ENCODE measurements at places on chromosomes 12 and 14.

GRCh38 chr12:12123036-12123604, 52.4 kb downstream of the BCL2L14 start:
- no peak for DNase-seq

GRCh38 chr12:131733874-131734273, 23.0 kb downstream of the SFSWAP start:
- DNase-seq: no peak

- no peak for DNase-seq
Observed at GRCh38 chr12:13094367-13094766, 9.1 kb downstream of the GSG1 start.

DNA sequence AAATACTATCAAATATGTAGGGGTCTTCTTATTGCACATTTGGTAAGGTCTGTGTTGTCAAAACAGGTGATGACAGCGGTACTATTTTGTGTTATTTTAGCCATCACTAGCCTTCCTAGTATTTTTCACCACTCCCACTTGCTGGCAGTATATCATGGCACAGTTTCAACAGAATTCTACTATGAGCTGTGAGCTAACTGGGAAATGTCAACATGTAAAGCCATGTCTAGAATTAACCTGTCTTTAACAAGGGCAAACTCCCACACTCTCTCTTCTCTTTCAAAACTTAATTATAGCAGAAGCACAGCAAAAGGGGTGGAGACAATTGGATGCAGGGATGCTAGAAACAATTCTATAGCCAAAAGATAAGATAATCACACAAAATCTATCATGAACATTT, 253.4 kb downstream of the PAX9 start:
- no peak for DNase-seq

DNA sequence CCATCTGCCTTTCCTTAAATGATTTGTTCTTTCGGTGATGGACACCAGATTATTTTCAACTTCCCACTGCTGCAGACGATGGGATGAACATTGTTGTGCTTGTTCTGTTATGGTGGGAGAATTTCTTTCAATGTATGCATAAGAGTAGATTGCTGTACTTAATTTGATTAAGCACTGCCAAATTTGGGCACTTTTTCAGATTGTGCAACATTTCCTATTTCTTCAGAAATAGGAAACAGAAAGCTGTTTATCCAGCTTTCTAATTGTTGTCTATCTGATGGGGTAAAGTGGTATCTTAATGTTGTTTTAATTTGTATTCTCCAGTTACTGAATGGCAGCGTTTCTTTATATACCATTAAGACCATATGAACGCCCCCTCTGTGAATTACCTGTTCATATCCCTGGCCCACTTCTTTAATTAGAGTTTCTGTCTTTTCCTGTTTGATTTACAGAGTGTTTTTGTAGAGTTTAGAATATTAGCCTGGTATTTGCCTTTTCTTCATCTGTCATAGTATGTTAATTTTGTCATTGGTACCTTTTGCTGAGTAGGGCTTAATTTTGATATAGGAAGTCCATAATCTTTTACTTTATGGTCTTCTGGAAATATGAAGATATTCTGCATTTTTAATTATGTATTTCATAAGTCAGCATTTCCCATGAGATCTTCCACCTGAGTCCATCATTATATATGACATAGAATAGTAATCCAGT, 59.6 kb downstream of the DIP2B start:
- DNase-seq: no peak

DNA sequence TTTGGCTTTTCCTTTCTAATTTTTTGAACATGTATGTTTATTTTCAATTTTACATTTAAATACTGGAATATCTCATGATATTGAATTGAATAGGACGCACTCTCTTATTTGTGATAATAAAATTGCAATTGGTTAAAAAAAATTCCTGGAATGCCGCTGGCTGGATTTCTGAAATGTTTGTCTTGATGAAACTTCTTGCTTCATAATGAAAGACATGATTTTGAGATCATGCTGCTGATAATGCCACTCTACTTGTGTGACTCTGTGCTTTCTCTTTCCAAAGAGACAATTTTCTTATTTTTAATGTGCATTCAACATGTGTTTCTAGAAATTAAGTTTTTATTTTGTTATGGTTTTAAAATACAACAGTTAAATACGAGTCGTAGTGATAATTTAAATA, 465.7 kb upstream of the FAR2 start:
- DNase-seq: no peak

DNA sequence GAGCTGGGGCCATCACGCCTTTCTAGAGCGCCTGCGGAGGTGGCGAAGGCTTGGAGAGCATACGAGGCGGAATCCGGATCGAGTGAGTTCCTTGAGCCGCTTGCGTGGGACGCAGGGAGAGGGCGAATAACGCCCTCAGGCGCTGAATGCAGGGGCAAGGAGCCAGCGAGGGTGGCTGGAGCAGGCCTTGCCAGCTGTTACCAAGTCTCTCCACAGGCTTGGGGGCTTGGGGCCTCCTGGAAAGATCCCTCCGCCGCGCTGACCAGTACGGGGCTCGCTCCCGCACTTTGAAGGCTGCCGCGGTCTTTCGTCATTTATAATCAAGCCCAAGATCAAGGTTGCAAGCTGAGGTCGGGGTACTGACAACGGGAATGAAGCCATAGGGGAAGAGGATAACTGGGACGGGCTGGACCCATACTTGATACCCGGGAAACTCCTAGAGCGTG, 1.2 kb downstream of the FLRT2 start:
- no peak for DNase-seq

- DNase-seq: peak; percentile 10
Observed at GRCh38 chr12:123150275-123150743, 581 bp downstream of the PITPNM2 start.

DNA sequence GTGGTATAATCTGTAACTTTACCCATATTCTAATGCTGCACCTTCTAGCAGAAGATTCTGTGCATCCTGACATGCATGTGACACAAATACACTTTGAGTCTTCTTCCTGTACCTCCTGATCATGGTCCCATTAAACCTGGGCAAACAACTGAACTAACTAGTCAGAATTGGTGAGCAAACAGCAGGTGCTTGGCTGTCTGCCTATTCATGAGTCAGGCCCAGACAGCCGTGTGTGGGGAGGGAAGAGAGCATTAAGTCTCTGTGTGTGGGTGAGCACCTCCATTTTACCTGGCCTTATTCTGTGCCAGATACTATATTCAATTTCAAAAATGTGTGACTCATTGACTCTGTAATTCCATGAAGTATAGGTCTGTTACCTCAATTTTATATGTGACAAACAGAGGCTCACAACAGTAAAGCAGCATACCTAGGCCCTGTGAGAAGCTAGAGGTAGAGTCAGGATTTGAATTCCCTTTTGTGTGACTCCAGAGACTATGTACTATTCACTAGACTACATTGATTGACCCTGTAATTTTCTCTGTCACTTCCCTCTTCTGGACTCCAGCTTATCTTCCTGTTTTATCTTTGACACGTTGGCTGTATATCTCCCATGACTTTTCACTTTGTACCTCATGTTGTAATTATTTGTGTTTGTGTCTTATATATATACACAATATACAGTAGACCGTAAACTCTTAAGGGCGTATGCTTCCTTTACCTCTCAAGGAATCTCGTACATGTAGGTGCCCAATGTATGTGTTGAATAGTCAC, 32.2 kb downstream of the SUSD6 start:
- no peak for DNase-seq

Measured in activated CD8-positive, alpha-beta memory T cell treated with anti-CD3 and anti-CD28 coated beads for 48 hours (primary cell).